ENCODE measurements at places on chromosomes 5 and 9.

- DNase-seq, result no peak
These were observed 168.1 kb downstream of the GRIA1 start for GRCh38 chr5:153658606-153659005.

DNA sequence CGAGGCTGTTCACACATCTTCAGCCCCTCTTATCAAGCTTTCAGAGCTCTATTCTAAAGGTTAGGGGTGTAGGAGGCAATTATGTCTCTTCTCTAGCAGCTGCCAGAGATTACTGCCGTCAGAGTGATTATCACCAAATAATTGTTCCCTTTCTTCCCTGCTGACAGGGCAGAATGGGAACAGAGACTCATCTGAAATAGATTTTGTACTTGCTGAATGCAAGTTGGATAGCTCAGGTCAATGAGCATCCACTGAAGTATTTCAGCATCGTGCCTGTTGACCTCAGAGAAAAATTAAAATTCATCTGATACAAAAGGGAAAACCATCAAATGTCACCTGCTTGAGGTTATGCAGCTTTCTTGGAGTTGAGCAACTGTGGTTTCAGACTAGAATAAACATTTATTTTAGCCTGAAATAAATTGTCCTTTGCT, 213.7 kb upstream of the MAP3K1 start:
- DNase-seq, result no peak

GRCh38 chr5:132414634-132415378, 45.3 kb downstream of the SLC22A5 start:
- no peak for DNase-seq

GRCh38 chr9:88075966-88076285, 62.3 kb downstream of the SPATA31C2 start:
- no peak for DNase-seq

DNA sequence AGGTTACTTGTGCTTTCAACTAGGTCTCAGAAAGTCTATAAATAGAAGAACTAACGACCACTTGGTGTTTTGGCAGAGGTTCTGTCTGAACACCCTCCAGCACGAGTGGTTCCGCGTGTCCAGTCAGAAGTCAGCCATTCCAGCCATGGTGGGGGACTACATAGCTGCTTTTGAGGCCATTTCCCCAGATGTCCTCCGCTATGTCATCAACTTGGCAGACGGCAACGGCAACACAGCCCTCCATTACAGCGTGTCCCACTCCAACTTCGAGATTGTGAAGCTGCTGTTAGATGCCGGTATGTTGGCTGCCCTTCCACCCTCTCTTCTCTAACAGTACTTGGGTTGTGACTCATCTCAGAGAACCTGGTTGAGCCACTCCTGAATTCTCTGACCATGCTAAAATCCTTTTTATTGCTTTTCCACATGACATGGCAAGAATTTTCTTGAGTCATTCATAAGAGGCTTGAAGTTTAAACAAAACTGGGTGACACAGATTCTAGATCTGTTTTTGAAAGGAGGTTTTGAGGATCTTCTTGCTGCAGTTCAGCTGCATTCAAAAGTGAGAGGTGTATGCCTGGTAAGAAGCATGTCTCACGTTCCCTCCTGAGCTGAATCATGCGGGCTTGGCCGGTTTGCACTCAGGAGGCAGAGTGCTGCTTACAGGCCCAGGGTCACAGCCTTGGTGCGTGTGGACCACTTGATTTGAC, 103.1 kb upstream of the DMRT1 start:
- DNase-seq, result no peak

DNA sequence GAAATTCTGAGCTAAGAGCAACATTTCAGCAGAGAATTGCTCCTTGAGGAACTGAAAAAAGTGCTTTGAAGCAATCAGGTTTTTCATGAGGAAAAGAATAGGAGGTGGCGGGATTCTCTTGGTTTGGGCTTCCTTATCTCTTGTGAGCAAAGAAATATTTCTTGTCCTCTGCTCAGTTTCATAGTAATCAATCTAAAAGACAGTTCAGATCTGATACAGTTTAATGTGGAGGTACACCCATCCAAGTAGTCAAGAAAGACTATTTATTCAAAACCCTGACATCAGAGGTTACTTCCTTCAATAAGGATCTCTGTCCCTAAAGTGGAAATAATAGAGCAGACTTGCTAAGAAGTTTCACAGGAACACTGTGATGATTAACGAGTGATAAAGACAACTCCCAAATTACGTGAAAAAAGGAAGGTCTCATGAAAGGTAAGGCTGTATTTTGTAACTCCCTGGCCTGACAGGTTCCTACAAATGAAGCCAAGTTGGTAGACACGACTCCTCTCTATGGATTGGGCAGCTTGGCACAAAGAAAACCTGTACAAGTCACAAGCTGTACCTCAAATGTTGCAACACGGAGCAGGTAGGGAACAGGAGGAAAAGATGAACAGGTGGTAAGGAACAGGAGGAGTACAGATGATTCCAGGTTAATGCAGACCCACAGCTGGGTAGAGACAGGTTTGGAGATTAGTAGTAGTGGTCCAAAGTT, 94.1 kb downstream of the SUSD1 start:
- DNase-seq, result no peak

DNA sequence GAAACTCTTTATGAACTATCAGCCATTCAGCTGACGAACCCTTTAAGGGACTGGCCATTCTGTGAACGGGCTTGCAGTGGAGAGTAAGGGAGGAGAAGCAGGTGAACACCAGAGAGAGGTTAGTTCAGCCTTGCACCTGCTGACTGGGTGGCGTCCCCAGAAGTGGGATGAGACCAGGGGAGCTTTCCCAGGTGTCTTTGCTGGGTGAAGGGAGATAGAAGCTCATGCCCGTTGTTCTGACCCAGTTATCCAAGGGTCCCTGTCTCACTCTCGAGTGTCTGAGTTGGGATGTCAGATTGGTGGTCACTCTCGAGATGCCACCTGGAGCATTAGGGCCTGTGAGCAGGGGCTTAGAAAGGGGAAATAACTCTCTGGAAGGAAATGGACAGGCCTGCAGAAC, 68.7 kb downstream of the MSX2 start:
- DNase-seq, result no peak

DNA sequence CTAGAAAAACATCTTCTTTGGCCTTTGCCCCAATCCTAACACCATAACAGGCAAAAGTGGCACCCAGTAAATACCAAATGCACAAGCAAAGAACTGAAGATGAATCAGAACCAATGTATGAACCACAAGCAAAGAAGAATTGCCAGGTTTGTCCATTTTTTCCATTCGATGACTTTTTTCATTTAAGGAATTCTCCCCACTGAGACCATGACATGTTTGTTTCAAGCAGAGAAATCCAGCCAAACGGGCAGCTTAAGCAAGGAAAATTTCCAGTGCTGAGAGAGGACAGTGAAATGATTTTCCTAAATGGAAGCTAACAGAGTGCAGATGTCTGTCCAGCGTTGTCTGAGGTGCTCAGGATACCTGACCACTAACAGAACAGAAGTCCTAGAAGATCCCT, 203.7 kb downstream of the ADAMTS12 start:
- no peak for DNase-seq

DNA sequence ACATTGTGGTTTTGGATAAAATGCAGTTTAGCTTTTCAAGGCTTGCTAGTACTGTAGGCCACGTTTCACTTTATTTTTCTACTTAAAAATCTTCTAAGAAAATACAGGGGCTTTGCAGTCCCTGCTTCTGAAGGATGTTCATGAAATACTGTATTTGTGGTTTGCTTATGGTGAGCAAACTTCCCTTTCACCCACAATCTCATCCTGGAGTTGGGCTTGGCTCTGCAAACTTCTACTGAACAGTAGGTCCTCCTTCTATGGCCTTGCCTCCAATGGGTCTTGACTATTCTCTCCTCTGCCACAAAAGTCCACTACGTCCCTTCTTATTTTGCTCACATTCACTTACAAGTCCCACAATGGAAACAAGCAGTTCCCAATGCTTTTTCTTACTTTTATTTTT, 502.7 kb upstream of the KLF4 start:
- no peak for DNase-seq

DNA sequence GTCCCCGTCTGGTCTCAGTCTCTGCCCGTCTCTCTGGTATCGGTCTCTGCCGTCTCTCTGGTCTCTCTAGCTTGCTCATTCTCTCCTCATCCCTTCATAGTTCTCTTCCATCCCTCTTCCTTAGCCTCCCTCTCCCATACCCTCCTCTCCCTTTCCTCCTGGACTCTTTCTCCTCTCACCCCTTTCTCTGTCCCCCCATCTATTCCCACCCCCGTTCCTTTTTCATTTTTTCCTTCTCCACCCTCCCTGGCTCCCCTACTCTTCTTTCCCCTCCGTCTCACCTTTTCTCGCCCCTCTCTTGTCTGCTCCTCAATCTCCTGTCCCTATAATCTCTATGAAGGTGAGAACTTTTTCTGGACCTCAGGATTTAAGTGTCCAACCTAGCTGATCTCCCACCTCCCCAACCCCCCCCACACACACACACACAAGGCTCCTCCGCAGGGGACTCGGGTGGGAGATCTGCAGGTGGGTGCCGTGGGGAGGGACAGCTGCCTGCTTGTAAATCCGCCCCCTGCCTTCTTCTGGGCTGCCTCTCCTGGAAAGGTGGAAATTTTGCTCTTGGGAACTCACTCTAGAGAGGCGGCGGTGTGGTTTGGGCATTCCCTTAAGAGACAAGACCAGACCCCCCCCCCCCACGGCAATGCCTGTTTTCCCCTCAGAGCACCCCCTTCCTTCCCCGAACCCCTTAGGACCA, 953 bp downstream of the UBE2QL1 start:
- no peak for DNase-seq

- DNase-seq, result no peak
These were observed 480.0 kb downstream of the CCDC171 start for GRCh38 chr9:16032799-16033198.

DNA sequence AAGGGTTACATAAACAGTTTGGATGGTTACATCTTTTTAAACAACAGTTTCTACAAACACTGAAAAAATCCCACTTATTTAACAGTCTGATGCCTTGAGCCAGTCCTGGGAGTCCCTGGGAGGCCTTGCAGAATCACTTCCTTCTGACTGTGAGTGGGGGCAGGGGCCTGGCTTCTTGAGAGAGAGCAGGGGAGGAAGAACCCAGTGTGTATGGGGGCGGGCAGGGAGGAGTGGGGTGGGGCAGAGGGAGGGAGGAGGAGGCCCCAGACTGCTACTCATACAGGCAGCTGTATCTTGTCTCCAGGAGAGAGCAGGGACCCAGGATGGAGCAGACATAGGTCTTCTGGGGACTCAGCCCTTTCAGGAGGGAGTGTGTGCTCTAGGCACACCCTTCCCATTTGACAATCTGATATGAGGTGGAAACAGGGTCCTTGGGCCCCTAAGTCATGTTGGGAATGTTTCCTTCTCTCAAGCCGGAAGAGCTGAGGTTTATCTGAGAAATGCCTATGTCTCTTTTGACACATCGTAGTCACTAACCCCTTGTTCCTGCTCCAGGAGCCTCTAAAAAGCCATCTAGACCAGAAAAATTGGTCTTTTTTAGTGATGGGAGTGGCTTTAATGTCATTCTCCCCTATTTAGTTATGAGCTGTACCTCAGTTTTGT, 52.8 kb downstream of the IRF1 start:
- DNase-seq, result no peak

- DNase-seq, result no peak
These were observed 11.4 kb upstream of the IFNA14 start for GRCh38 chr9:21251190-21251589.

- DNase-seq, result no peak
These were observed 49.8 kb downstream of the NR6A1 start for GRCh38 chr9:124721109-124721906.

GRCh38 chr5:39713250-39713916, 288.6 kb upstream of the DAB2 start:
- DNase-seq, result no peak

- no peak for DNase-seq
These were observed 25.5 kb downstream of the PKD2L2 start for GRCh38 chr5:137914758-137915157.

GRCh38 chr5:173099461-173099860, 43.3 kb downstream of the CREBRF start:
- DNase-seq, result no peak

- no peak for DNase-seq
These were observed 2.5 kb downstream of the LAMC3 start for GRCh38 chr9:131011274-131012022.

- DNase-seq, result no peak
These were observed 572.5 kb upstream of the RGMB start for GRCh38 chr5:98200726-98201541.

GRCh38 chr9:130765137-130766020, 69.7 kb upstream of the ABL1 start:
- no peak for DNase-seq

DNA sequence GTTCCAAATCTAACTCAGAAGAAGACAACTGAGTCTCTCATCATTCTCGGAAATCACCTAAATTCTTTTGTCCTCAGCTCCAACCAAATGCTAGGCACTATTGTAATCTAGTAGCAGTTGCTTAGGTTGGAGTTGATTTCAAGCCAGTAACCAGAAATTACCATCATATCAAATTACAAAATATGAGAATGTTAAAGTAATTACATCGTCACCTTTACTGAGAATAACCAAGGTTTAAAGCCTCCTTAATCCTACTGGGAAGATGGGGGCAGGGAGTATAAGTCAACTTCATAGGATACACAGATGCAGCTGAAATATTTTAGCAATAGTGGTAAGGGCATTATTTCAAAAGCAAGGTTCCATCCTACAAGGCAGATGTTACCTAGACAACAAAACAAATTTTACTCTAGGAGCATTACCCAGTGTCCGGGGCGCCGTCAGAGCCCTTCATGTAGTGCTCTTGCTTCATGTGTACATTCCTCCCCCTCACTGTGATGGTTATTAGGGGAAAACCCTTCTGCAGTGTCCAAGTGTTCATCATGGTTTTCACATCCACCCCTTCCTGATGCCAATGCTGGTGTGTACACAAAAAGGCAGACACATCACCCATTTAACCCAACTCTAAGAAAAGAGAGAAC, 19.5 kb downstream of the ERAP1 start:
- no peak for DNase-seq

GRCh38 chr5:34787035-34787434, 51.9 kb upstream of the TTC23L start:
- no peak for DNase-seq

- no peak for DNase-seq
These were observed 54.1 kb downstream of the ZNF608 start for GRCh38 chr5:124692324-124692723.

DNA sequence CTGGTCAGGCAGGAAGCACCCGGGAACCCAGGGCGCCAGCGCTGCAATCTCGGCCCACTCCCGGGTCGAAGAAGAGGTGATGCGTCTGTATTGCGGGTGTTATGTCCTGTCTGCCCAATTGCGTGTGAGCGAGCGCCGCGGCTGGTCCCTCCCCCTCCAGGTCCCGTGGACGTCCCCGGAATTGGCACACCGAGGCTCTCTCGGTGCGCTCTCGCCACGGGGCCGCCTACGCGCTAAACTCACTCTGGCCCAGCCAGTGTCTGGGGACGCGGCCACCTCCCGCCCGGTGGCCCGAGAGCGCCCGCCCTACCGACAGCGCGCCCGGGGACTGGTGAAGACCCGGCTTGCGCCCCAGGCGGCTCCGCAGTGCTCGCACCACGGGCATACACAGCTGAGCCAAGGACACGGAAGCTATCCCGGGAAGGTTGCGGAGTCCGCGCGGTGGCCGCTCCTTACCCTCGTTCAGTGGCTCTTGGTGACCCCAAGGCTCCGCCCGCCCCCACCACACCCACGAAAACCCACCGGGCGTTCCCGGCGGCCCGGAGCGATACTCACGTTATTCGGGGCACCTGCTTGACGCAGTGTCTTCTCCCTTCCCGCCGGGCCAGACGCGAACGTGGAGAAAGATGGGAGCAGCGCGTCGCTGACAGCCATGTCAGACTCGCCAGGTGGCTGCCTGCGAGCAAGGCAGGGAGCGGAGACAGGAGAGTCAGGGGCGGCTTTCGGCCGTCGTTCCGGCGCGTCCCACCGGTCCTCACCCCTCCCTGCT, 1.0 kb downstream of the KLF4 start:
- no peak for DNase-seq

GRCh38 chr9:4222357-4222756, 77.5 kb downstream of the GLIS3 start:
- no peak for DNase-seq

Data from activated CD4-positive, alpha-beta T cell treated with anti-CD3 and anti-CD28 coated beads for 24 hours (primary cell).